ENCODE measurements at places on chromosomes 16 and 17. TPM values are rescaled to one million over a fixed set of nuclear protein-coding genes. Genes with fewer than 3 reads are reported as not detected.

The ZP2 gene
- total RNA-seq: 0.27 TPM

The ANKRD40CL gene
- total RNA-seq: 54.5 TPM

The LDHD gene
- total RNA-seq: 31.4 TPM

The EPN3 gene
- 18.3 TPM for total RNA-seq

The C16orf96 gene
- total RNA-seq: not detected

The TMC8 gene
- total RNA-seq: 5.4 TPM

The ZNF423 gene
- 4.7 TPM for total RNA-seq

The DNAAF8 gene
- 0.61 TPM for total RNA-seq

The SNX20 gene
- total RNA-seq: 0.86 TPM

The ALOXE3 gene
- not detected for total RNA-seq

The PDF gene
- total RNA-seq: 35.1 TPM

The ITGAL gene
- total RNA-seq: 3.4 TPM

The PLLP gene
- 16.7 TPM for total RNA-seq

The FBXL16 gene
- 2.0 TPM for total RNA-seq

The PITPNM3 gene
- total RNA-seq: 11.3 TPM

The CHD9 gene
- 66.1 TPM for total RNA-seq

The ATP2A1 gene
- 0.40 TPM for total RNA-seq

The SLC16A5 gene
- 50.1 TPM for total RNA-seq

The RUNDC3A gene
- total RNA-seq: 1.4 TPM

The ACSM2A gene
- not detected for total RNA-seq

The KRTAP1-5 gene
- total RNA-seq: not detected

The SKAP1 gene
- 2.1 TPM for total RNA-seq

The ABCC6 gene
- total RNA-seq: 14.5 TPM

The TRIM25 gene
- total RNA-seq: 98.1 TPM

The OXLD1 gene
- total RNA-seq: 21.7 TPM

The MT1M gene
- 19.0 TPM for total RNA-seq

The PIP4K2B gene
- 16.8 TPM for total RNA-seq

The BLMH gene
- total RNA-seq: 21.8 TPM

The TMEM235 gene
- not detected for total RNA-seq

The CDC6 gene
- 8.5 TPM for total RNA-seq

The LGALS9B gene
- total RNA-seq: 20.3 TPM

The CETP gene
- not detected for total RNA-seq

The LPCAT2 gene
- 30.5 TPM for total RNA-seq

The ST6GALNAC2 gene
- total RNA-seq: 3.8 TPM

The KRT28 gene
- not detected for total RNA-seq

The CDH5 gene
- total RNA-seq: 15.2 TPM

The ZSCAN10 gene
- not detected for total RNA-seq

The TBX2 gene
- total RNA-seq: 5.0 TPM

Measured in colonic mucosa (tissue), 4 donors.